ENCODE measurements at places on chromosomes 16 and 17.

DNA sequence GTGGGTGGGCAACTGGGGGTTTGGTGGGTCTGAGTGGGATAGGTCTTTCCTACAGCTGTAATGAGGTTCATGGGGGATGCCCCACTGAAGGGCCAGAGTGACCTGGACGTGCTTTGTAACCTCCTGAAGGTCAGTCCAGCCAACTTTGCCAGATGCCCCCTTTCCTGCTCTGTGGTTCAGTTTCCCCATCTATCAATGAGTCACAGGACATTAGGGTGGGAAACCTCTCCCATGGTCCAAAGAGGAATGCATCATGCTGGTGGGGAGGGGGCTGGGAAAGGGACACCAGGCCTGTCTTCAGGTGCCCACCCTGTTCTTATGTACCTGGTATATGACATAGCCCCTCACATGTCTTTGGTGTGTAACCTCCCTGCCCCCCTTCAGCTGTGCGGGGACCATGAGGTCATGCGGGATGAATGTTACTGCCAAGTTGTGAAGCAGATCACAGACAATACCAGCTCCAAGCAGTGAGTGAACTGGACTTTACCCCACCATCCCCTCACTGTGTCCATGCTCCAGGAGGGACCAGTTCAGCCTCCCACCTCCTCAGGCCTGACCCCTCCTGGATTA, 24.0 kb upstream of the ALKBH5 start:
- no peak for DNase-seq

DNA sequence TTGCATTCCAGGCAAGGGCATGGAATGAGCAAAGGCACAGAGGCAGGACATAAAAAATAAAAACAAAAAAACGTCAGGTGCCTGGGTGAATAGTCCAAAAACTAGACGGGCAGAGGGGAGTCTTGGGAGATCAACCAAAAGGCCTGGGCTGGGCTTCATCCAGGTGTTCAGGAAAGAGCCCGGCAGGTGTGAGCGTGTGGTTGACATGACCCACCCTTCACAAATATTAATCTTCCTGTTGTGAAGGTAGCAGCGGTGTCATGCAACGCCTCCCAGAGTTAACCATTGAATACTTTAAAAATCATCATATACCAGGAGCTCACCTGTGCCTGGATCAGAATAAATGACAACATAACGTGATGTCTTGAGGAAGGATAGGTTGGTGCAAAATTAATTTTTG, 90.6 kb downstream of the USP22 start:
- DNase-seq = no peak

DNA sequence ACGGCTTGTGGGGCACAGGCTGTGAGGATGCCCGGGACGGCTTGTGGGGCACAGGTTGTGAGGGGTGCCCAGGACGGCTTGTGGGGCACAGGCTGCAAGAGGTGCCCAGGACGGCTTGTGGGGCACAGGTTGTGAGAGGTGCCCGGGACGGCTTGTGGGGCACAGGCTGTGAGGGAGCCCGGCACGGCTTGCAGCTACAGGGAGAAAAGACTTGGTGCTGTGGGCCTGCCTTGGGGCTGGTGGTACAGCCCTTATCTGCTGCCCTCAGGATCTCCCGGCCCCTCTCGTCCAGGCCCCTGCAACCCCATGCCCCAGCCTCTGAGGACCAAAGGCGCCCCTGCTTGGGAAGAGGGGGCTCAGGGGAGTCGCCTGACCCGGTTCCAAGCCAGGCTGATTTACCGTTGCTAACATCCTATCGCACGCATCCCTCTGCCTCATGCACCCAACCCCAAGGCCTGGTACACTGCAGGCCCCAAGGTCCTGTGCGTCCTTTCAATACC, 5.0 kb upstream of the HBM start:
- DNase-seq = no peak

DNA sequence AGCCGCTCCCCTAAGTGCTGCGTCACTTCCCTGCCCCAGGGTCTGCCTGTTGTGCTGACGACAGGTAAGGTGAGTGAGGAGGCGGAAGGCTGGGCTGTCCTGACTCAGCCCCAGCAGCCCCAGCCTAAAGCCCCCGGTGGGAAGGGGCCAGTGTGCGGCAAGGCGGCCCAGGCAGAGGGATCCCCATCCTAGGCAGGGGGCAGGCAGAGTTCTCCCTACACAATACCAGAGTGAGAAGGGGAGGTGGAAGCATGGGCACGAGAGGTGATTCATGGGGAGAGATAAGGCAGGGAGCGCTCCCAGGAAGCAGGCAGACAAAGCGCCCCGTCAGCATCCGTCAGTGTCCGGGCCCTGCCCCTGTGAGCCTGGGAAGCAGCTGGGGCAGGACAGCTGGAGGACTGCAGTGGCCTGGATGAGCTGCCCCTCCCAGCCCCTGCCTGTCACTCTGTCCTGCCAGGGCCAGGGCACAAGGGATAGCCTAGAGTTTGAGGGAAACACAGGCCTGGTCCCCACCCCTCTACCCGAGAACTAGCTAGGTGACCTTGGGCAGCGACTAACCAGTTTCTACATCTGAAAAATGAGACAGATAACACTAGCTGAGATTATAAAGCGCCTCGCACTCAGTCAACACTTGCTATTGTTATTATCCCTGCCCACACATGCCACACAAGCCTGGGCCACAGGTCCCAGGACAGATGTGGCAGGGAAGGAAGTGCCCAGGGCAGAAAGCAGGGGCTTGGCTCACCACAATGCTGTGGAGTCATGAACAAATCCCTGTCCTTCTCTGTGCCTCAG, 3.8 kb downstream of the FAM83G start:
- no peak for DNase-seq

DNA sequence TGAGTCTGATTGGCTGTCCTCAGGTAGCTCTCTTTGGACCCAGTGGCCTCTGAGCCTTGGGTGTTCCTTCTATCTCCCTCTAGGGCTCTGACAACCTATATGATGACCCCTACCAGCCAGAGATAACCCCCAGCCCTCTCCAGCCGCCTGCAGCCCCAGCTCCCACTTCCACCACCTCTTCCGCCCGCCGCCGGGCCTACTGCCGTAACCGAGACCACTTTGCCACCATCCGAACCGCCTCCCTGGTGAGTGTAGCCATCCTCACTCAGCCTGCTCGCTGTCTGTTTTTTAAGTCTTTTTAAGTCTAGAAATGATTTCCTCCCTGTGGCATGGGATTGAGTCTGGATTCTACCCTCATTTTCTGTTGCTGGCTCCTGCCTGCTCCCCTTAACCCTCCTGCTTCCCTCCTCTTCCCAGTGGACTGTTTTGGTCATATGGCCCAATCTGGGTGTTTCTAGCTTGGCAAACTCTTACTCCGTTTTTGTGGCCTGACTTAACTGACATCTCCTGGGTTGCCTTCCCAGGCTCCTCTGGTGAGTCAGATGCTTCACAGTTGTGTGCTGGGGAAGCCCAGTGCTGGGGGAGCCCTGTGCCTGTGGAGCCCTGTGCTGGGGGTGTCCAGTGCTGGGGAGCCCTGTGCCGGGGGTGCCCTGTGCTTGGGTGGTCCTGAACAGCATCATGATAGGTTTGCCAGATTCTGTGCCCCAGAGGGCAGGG, 9.9 kb downstream of the TAOK2 start:
- DNase-seq = no peak
